ENCODE measurements at places on chromosomes 5 and 9.

- no peak for DNase-seq
These were observed 31.3 kb upstream of the HTR4 start for GRCh38 chr5:148685520-148686134.

DNA sequence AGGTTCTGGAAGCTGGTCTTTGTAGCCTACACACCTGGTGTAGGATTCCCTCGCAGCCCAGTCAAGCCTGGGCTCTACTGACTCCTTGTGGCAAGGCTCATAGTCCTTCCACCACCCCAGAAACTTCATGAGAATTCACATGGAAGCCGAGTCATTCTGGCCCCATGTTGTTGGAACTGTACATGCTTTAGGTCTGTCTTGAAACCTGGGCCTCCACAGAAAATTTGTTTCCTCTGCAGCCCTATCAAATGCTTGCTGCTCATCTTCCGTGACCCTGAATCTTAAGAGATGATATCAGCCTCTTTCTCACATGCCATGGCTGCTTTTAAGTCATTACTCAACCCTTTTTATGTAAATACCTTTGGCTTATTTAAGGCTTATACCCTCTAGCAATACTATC, 113.4 kb upstream of the GRHPR start:
- DNase-seq = no peak

DNA sequence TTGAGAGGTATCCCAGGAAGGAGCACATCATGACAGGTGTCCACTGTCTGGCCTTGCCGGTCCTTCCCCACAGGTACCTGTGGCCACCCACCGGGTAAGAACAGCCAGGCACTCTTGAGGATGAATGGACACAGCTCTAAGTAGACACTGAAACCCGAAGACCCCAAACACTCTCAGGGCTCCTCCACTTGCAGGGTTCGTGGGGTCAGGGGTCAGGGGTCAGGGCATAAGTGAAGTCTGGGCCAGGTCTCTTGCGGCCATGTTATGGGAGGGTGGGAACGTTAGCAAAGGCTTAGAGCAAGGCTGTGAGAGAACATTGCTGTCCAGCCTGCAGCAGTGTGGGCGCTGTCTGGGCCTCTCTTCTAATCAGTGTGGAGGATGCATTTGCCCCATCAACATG, 40.0 kb downstream of the MAPK9 start:
- DNase-seq = no peak

GRCh38 chr9:125125523-125125922, 17.8 kb downstream of the SCAI start:
- DNase-seq = no peak

DNA sequence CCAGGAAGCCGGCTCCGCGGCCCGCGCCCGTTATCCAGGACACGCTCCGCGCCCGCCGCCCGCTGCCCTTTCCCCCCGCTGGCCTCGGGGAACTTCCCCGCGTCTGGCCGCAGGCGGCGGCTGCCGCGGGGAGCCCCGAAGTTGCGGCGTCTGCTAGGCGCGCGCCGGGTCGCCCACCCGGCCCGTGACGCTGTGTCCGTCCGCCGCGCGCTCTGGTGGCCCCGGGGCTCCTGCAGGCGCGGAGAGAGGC, 621 bp upstream of the GCNT4 start:
- DNase-seq = no peak

DNA sequence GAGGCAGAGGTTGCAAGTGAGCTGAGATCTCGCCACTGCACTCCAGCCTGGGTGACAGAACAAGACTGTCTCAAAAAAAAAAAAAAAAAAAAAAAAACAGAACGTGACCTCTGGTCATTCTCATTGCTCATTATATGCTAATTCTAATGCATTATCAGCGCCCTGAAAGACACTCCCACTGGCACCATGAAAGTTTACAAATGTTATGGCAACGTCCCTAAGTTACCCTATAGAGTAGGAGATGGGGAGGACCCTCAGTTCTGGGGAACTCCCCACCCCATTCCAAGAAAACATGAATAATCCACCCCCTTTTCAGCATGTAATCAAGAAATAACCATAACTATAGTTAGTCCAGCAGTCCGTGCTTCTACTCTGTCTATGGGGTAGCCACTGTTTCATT, 48.9 kb upstream of the DENND4C start:
- DNase-seq = no peak

DNA sequence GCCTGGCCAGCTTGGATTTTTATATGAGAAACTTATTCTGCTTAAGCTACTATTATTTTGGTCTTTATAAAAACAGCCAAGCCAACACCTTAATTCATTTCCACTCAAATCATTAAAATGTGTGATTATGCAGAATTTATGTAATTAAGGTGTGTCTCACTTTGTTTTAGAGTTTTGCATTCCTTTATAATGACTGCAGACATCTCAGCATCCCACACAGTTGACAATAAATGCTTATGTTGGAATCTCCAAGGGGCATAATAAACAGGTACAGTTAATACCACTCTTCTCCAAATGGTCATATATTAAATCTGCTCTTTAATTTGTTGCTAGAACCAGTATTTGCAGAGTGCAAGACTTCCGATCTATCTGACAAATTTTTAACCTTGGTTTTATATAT, 34.3 kb downstream of the ARL15 start:
- DNase-seq = no peak

DNA sequence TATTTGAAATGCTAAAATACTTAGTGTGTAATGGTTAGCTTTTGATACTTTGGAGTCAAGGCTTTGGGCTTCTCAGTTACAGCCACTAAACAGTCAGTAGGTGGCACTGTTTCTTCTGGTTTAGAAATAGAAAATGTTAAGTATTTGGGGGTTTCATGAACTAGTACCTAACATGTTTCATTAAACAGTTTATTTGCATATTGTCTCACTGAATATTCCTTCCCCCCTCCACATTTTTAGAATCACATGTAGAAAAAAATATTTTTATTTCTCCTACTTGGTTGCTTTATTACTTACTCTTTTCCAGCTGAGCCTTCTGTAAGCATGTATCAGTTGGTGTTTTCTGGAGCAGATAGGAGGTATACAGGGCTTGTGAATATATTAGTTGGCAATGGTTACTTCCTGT, 48.0 kb downstream of the IPO11 start:
- DNase-seq = no peak

GRCh38 chr5:114319821-114320220, 42.0 kb upstream of the KCNN2 start:
- DNase-seq = no peak

GRCh38 chr5:32261198-32261597, 51.5 kb downstream of the MTMR12 start:
- DNase-seq = no peak

DNA sequence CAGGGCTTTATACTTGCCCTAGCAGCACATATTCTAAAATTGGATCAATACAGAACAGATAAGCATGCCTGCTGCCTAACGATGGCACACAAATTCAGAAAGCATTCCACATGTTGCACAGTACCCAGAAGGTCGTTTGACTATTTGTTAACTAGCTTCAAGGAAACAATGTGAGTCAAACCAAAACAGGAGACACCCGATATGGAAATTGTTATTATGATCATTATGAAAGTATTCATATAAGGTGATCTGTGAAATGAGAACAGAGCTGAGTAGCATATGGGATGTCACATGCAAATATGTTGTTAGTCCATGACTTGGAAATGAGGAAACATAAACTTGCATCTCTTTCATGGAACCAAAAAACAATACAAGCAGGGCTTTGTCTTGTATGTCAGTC, 56.3 kb upstream of the BICD2 start:
- no peak for DNase-seq

- no peak for DNase-seq
These were observed 58.1 kb downstream of the LRSAM1 start for GRCh38 chr9:127509261-127509954.

- no peak for DNase-seq
These were observed 8.4 kb downstream of the SMARCA2 start for GRCh38 chr9:2023532-2023931.

- DNase-seq = no peak
These were observed 47.7 kb downstream of the PWWP2A start for GRCh38 chr5:160071516-160071915.

GRCh38 chr5:103512500-103512899, 50.1 kb downstream of the NUDT12 start:
- DNase-seq = no peak

- DNase-seq = no peak
These were observed 13.9 kb downstream of the SLC23A1 start for GRCh38 chr5:139369181-139369580.

DNA sequence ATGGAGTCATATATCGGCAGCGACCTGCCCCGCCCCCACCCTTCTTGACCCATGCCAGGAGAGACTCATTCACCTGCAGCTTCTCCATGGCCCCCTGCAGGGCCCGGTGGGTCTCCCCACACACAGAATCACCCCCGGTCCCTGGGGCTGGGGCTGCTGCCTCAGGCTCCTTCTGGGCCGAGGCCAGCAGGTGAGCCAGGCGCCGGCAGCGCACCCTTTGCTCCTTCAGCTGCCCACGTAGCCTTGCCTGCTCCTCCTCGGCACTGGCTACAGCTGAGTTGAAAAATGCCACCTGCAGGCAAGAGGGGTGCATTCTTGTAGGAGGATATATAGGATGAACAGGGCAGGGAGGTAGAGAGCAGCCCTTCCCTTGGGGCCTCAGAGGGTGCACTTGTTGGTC, 17.9 kb downstream of the GOLGA2 start:
- DNase-seq = no peak

DNA sequence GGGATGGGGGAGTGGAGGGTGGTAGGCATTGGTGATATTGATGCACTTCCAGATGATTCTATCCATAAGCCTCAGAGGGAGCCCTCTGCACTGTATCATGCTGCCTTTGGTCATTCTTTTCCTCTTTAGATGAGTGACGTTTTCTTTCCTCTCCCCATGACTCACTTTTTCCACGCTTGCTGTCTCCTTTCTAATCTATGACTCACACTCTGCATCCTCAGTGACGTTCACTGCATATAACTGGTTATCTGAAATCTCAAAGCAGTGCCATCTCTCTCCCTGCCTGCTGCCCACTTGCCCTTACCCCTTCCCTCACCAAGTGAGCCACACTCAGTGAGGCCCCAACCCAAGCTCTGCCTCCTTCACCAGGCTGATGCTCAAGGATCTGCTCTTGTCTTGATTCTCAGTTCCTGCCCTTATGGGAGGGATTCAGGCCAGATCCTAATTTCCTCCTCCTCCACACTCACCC, 31.6 kb downstream of the PTGS1 start:
- peak; percentile 98 for DNase-seq

DNA sequence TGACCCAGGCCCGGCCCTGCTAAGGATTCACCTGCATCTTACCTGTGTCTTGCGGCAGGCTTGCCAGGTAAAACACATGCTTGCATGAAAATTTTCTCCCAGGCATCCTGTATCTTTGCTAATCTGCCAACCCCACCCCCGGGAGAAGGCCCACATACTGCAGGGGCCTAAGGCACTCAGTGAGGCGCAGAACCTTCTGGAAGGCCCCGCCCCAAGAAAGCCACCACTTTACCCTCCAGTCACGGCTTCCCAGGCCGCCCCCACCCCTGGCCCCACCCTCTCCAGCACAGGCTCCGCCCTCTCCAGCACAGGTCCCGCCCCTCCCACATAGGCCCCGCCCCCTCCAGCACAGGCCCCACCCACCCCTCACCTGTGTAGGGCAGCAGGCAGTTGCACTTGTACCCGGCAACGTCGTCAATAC, 29.8 kb upstream of the SEC16A start:
- DNase-seq = no peak

- DNase-seq = no peak
These were observed 339.3 kb downstream of the SLIT3 start for GRCh38 chr5:168961681-168962080.

DNA sequence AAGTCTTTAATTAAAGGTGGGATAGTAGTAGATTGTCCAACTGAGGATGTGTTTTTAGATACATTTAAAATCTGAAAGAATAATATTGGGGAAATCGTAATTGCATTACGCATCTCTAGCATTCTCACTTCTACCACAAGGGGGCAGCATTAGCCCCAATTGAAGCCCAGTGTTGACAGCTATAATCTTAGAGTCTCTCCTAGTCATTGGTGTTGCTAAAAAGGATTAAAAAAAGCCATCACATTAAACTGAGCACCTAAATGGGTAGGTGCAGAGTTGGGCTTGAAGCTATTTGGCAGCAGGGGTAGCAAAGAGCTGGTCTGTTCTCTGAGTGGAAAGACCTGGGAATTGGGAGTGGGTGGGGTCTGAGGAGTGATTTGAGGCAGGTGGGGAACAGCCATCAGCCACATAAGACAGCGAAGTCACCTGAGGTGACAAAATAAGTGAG, 177.2 kb downstream of the OSTF1 start:
- peak; percentile 17 for DNase-seq

DNA sequence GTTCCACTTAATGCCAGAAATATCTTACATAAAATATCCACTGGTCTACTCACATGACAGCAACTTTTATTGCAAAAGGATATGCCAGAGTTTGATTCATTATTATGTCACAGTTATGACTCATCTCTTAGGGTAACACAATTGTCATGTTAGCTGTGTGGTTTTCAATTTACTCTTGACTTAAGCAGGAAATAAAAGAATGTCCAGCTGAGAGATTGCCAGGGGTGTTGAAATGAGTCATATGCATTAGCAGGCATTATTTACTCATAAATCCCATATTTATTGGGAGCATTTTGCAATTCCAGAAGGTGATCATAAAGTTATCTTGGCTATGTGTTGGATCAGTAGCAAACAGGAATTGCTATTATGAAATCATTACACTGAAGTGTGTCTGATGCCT, 1164.6 kb upstream of the CDH18 start:
- no peak for DNase-seq

- DNase-seq = no peak
These were observed 11.8 kb downstream of the S100Z start for GRCh38 chr5:76861612-76862011.

DNA sequence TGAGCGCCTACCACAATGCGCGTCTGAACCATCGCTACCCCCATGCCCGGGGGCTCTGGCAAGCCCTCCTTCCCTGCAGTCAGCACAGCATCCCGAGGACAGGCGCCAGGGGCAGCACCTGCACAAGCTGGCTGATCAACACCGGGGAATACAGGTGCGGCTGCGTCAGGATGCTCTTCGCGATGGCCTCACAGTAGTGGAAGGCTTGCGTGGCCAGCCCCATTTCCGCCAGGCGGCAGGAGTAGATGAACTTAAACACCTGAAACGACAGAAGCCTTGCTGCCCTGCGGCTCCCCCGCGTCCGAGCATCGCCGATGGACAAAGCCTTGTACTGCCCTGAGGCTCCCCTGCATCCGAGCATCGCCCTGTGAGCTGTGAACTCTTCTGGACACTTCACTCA, 17.7 kb upstream of the INPP5E start:
- DNase-seq = no peak

DNA sequence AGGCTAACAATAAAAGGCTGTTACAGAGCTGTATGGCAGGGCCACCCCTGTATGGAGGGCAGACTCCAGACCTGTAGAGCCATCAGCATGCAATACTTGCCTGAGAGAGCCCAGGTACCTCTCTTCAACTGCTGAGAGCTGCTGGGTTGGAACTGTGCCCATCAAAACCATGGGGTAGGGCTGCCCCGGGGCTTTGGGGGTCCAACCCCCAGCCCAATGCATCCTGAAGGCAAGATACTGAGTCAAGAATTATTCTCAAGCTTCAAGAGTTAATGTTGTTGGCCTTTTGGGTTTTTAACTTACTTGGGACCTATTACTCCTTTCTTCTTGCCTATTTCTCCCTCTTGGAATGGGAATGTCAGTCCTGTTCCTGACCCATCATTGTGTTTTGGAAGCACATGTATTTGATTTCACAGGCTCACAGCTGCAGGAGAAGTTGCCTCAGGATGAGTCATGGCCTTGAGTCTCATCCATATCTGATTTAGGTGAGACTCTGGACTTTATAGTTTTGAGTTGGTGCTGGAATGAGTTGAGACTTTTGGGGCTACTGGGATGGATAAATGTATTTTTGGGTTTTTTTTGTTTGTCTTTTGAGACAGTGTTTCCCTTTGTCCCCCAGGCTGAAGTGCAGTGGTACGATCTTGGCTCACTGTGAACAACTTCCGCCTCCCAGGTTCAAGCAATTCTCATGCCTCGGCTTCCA, 21.0 kb upstream of the CDK7 start:
- DNase-seq = peak; percentile 57
